Dermis blood vessel endothelial cell (primary cell): ENCODE measurements at places on chromosomes 13 and 19.

GRCh38 chr19:4229179-4229931 lies at the start of gene EBI3:
TSS of gene EBI3 (plus strand) at chr19:4229523. CDS start at chr19:4229551, 28 bp downstream.
- peak; percentile 33 for DNase-seq

- DNase-seq = no peak
Observed at GRCh38 chr13:21202767-21203531, 26.5 kb downstream of the MRPL57 start.

DNA sequence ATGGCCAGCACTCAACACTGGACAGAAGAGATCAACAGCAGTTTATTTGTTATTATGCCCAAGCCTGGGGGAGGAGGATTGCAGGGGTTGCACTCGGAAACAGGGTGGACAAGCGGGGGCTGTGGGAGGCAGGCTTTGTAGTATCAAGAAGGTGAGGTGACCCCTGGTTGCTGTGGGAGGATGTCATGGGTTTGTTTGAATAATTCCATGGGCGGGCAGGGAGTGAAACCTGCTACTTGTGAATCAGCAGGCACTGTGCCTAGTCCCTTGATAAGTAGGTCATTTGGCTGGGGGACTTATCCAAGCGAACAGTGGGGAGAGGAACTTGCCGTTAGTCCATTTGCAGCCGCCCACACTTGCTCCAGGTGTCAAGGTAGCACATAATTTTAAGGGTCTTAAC lies 84.4 kb upstream of the KCTD15 start:
- DNase-seq = no peak

DNA sequence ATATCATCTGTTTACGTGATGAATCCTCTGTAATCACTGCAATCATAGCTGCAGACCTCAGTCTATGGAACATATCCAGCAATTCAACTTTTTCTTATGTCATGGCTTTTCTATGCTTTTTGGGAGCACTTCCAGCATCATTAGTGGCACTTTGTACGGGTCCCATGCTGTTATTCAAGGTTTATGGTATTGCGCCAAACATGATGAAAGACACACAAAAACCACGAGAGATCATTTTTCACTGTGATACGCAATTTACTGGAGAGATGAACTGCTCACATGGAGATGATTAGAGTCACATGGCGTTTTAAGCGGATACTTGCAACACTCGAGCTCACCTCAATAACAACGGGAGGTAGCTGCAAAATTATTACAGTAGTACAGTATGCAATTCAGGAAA lies 2101.7 kb upstream of the PCDH20 start:
- DNase-seq = no peak

- no peak for DNase-seq
Observed at GRCh38 chr19:48705431-48705830, 9.7 kb downstream of the FUT2 start.

DNA sequence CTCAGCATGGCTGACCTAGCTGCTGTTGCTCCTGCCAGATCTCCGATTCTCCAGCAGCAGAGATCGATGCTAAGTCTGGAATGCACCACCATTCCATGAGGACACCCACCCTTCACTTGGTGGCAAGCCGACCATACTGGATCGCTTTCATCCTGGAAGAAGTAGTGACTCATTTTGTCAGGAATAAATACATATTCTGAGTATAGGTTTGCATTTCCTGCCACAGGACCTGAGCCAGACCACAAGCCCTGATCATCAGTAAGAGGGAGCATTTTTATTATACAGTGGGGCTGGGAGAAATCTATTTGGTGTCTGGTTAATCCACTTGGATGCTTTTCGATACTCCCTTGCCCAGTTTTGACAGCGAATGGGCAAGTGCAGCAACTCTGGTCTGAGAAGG lies 10.9 kb upstream of the KCTD15 start:
- no peak for DNase-seq

- no peak for DNase-seq
Observed at GRCh38 chr13:74765955-74766354, 631.8 kb upstream of the KLF12 start.

DNA sequence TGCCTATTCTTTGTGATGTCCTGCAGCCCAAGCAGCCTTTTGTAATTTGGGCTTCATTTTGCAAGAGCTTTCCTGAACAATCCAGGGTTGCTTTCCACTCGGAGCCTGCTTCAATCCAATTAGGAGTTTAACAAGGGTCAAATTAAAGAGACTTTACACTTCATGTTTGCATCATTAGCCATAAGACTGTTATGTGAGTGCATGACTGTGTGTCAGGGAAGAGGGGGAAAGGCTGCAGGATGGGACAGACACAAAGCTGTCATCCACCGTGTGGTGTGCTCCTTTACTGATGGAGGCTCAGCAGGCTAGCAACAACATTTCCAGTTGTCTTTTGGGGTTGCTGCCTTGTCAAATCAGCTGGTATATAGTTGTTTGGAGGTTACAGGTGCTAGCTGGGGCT lies 23.7 kb upstream of the MAB21L1 start:
- no peak for DNase-seq

DNA sequence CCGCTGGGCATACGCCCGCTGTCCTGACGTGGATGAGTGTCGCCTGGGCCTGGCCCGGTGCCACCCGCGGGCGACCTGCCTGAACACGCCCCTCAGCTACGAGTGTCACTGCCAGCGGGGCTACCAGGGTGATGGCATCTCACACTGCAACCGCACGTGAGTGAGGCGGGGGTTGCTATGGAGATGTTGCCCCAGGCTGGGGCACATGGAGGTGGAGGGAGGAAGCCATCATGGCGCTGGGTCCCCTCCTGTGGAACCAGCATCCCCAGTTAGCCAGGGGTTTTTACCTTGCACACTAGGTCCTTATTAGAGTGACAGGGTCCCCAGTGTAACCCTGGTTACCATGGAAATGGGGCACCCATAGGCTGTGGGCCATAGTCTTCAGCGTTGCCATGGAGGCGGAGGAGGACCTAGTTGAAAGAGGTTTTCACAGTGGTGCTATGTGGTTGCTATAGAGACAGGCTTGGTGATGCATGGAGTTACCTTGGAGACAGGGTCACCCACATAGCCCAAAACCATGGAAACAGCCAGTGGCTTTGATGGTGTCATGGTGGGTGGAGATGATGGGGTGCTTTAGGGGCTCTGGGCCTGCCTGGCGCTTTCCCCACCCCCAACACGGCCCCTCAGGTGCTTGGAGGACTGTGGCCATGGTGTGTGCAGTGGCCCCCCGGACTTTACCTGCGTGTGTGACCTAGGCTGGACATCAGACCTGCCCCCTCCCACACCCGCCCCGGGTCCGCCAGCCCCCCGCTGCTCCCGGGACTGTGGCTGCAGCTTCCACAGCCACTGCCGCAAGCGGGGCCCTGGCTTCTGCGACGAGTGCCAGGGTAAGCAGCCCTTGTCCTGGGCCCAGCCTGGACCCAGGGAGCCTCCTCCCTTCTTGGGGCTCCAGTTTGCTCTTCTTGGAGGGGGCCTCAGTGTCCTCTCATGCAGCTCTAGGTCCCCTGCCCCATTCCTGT lies 27.1 kb downstream of the MEGF8 start:
- no peak for DNase-seq

- DNase-seq = peak; percentile 13
Observed at GRCh38 chr13:48977973-48978372, 2.3 kb downstream of the FNDC3A start.

GRCh38 chr19:33239223-33239975 lies 13.7 kb upstream of the SLC7A10 start:
- DNase-seq = no peak

GRCh38 chr13:104315606-104316005 lies 1249.4 kb upstream of the SLC10A2 start:
- DNase-seq = peak; percentile 70

- no peak for DNase-seq
Observed at GRCh38 chr13:83450591-83450990, 431.7 kb downstream of the SLITRK1 start.

DNA sequence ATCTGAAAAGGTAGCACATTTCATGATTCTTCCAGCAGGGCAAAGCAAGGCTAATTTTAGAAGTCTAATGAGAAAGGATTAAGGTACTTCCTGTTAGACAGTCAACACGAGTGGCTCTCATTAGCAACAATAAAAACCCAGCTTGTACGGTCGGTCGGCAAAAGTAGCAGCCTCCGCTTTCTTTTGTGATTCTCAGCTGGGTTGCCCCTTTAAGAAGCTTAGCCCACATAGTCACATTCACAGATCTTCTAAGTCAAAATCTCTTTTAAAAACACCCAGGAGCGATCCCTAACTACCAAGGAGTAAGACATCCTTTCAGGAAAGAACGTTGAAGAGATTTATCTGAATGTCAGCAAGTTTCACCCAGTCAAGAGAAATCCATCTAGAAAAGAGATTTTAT lies 684.8 kb downstream of the DIAPH3 start:
- no peak for DNase-seq

GRCh38 chr19:5624018-5624663 lies 1.3 kb downstream of the SAFB start:
- peak; percentile 61 for DNase-seq

DNA sequence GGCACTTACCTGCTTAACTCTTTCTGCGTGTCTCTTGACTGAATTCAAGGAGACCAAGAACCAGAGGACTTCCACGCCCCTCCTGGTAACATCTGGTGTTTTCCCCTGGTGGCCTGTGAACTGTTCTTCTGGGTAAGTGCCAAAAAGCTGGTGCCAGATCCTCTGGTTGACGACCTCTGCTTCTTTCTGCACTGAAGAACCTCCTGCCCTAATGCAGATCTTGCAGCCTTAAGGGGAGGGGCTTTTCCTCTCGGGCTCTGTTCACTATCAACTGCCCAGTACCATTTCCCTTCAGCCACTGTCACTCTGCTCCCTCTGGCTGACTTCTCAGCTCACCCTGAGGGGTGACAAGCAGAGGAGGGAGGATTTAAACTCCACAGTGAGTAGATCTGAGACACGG lies 6.1 kb upstream of the ERVV-1 start:
- DNase-seq = no peak

- DNase-seq = no peak
Observed at GRCh38 chr19:40445780-40446262, 1.7 kb upstream of the SERTAD3 start.

- no peak for DNase-seq
Observed at GRCh38 chr13:51488212-51488611, 35.4 kb upstream of the INTS6 start.

DNA sequence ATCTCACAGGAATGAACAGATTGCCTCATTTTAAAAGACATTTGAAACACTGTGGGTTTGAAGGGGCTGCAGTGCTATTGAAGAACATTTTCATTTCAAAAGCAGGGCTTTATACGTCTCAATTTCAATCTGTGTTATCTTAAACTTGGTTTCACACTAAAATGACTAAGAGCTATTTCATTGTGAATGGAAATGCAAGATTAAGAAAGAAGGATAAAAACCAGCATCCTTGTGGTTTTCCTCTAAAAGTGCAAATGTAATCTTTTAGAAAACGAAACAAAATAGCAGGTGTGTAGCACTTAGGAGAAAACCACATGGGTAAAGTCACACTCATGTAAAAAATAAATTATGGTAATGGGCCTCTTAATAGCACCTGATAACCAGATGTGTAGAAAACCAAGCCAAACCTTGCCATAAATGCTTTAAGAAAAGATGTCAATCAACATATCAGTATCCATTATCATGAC lies 397.7 kb downstream of the GPC6 start:
- DNase-seq = no peak

DNA sequence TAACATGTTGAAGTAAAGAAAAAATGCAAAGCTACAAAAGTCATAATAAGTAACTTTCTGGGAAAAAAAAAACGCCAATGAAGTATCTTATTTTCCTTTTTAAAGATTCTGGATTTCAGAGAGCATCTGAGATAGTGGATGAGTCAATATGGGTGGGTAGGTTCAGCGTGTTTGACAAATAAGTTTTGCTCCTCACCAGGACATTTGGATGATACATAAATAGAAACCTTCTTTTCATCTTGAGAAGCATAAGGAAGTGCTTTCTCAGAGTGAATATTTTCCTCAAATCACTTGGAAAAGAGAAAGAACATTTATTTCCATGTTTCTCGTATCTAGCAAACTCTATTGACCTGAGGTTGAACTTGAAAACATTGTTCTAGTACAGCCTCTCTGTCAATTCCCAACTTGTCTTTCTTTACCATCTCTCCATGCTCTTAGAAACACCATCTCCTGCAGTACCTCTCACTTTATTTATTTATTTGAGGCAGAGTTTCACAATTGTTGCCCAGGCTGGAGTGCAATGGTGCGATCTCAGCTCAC lies 463.2 kb downstream of the KLF5 start:
- no peak for DNase-seq

DNA sequence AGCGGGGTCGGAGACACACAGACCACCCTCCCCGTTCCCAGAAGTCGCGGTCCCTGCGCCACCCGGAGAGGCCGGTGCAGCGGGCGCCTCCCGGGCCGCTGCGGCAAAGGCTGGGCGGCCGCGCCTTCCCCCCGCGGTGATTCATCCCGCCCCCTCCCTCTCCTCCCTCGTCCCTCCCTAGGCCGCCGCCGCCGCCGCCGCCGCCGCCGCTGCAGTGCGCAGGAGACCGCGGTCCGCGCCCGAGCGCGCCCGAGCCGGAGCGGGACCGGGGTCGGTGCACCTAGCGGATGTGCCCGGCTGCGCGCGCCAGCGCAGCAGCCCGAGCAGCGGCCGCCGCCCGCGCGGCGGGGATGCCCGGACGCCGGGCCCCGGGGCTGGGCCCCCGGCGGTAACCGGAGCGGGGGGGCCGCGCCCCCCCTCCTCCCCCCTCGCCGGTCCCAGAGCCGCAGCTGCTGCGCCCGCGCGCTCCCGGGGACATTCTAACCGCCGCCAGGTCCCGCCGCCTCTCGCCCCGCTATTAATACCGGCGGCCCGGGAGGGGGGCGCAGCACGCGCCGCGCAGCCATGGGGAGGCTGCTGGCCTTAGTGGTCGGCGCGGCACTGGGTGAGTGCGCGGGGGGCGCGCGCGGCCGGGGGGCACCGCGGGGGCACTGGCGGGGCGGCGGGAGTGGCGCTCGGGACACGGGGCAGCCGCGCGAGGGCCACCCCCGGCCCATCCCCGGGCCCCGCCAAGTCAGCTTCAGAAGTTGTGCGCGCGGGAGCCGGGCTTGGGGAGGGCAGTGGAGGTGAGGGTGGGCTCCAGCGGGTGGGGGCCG lies at the start of gene SCN1B:
TSS of gene SCN1B (plus strand) at position 214 of the 815 bp plus-strand sequence. CDS start at position 565, 351 bp downstream.
- DNase-seq = peak; percentile 73

- DNase-seq = no peak
Observed at GRCh38 chr19:30492586-30493270, 120.5 kb downstream of the ZNF536 start.

DNA sequence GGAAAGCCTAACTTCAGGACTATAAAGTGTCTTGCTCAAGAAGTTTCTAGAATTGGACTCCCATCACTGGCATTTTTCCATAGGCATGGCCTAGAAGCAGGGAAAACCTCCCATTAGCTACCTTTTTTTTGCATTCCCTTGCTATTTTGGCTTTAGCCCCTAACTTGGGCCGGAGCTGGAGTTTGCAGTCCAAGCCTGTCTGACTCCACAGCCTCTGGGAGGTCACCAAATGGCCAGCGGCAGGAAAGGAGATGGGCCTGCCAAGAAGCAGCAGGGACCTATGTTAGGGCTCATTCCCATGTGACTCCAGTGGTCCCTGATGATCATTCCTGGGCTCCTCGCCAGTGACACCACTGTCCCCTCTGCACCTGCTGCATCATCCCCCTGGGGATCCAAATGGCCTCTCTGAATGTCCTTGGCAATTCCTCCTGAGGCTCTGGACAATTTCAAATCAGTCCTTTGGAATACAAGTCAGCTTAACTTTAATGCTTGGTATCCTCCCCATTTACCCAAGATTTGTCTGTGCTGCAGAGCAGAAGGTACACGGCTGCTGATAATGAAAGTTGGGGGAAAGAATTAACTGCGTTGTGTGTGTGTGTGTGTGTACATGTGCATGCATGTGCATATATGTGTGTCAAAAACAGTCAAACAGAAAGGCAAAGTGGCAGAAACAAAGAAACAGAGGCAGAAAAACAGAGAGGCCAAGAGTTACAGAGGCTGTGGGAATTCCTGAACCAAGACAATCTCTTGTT lies 69.8 kb upstream of the SERP2 start:
- DNase-seq = no peak

- no peak for DNase-seq
Observed at GRCh38 chr13:26706381-26706780, 54.2 kb downstream of the GPR12 start.
